ENCODE measurements at places on chromosomes 16 and 17.
A peak's percentile ranks its signal among the peaks of the same experiment; 100 is the strongest.

DNA sequence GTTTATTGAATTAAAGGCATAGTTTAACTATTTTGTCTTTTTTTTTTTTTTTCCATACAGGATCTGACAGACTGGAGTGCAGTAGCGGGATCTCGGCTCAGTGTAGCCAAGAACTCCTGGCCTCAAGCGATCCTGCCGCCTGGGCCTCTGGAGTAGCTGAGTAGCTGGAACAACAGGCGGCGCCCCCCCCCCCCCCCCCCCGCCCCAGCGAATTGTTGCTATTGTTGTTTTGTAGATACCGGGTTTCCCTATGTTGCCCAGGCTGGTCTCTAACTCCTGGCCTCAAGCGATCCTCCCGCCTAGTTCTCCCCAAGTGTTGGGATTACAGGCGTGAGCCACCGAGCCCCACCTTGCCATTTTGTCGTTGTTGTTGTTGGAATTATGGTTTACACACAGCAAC lies 1.3 kb upstream of the CENPV start:
- no peak for DNase-seq

GRCh38 chr17:33371377-33371776 lies 78.3 kb upstream of the ASIC2 start:
- DNase-seq: no peak

- peak; percentile 46 for DNase-seq
Measured at GRCh38 chr16:85275533-85276249, 163.4 kb upstream of the CIBAR2 start.

DNA sequence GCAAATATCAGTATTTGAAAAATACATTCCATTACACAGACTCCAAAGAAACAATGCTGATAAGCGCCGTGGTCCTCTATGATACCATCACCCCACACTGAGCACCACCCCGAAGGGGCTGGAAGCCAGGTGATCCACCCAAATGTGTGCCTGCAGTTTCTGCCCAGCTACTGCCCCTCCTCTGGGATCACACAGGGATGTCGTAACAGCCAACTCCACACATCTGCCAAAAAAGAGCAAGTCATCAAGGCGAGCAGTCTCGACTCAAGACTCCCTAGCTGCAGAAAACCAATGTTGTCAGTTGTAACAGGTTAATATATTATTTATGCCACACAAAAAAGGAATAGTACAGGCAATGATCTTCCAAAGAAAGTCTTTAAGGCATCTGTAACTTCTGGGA lies 21.0 kb downstream of the CYB5D2 start:
- no peak for DNase-seq

DNA sequence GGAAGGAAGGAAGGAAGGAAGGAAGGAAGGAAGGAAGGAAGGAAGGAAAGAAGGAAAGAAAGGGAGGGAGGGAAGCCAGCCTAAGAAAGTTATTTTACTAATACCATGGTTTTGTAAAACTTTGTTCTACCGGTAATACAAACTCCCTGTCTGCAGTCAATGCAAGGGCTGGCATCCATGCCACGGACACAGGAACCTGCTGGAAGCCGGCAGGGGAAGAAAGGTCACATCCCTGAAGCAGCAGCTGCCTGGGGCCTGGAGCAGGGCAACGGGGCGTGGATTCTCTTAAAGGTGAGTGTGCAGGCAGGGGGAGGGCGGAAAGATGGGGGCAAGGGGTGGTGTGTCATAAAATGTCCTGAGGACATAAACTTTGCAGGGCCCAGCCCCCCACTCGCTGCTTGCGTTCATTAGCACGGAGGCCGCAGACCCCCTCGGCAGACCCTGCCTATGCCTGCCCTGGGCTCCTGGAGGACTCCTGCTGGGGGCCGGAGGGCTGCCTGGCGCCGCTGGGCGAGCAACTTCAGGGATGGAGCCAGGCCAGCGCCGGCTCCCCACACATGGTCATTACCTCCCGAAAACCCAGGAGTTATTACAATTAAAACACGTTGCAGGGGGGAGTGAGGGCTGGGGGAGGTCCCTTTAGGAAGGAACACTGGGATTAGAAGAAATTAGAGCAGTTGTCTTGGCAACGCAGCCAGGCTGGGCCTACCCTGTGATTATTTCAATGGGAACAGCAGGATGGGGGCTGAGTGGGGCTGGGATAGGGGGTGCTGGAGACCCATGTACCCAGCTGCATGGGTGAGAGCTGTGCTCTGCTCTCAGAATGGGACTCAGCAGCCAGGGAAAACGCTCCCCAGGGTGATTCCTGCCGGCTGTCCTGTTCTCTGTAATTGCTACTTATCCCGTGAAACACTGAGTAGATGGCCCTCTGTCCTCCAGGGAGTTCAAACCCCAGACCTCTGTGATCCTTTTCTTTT lies 257.9 kb downstream of the SOX9 start:
- DNase-seq: no peak

DNA sequence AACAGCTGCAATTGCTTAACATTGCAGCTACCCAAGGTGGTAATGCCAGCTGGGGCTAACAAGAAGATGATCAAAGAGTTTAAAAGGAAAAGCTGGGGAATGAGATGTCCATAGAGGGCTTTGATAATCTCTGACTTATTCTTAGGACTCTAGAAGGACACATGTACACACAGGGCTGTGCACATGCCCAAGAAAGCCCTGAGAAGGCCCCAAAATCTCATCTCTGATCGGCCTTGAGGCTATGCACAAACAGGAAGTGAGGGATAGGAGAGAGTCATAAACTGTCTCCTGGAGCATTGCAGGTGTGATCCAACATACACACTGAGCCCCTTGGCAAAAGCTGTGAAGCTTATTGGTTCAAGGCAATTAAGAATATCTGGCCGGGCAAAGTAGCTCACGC lies 17.2 kb upstream of the RABEP1 start:
- DNase-seq: no peak

DNA sequence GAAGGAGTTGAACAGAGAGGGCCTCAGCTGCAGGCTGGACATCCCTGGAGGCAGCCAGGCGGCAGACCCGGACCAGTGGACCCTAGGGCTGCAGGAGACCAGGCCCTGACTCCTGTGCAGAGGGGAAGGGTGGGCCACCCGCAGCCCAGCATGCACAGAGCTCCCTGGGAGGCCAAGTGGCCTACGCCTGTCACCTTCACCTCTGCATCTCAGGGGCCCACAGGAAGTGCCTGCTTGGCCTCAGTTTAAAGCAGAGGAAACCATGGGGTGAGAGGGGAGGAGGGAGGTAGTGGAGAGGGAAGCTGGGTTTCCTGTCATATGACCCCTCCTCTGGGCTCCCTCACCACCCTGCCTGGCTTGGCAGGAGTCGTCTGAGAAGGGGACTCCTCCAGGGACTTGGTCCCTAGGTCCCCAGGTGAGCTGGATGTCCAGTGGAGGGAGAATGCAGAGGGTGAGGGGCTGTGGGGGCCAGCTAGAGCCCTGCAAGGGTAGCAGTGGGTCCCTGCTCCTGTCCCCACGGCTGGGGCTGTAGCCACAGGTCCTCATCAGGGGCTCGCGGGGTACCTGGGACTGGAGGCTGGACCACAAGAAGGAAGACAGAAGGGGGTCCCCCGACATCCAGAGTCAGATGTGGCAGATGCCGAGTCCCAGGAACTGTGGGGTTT lies at the start of gene TMC8:
TSS of gene TMC8 (plus strand) at position 335 of the 665 bp plus-strand sequence. CDS start 818 bp downstream, outside the sequence.
- no peak for DNase-seq

DNA sequence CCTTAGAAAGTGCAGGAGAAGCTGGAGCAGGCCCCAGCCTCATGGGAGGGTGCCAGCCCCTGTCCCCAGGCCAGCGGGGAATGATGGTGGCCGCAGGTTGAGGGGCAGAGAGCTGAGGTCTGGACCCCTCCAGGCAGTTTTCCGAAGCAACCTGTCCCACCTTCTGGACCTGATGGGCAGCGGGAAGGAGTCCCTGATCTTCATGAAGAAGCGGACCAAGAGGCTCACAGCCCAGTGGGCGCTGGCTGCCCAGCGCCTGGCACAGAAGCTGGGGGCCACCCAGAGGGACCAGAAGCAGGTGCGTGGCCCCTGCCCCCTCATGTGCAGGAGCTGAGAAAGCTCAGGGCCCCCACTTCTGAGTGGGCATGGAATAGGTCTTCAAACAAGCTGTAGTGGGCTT lies 36.8 kb downstream of the MGAT5B start:
- no peak for DNase-seq

DNA sequence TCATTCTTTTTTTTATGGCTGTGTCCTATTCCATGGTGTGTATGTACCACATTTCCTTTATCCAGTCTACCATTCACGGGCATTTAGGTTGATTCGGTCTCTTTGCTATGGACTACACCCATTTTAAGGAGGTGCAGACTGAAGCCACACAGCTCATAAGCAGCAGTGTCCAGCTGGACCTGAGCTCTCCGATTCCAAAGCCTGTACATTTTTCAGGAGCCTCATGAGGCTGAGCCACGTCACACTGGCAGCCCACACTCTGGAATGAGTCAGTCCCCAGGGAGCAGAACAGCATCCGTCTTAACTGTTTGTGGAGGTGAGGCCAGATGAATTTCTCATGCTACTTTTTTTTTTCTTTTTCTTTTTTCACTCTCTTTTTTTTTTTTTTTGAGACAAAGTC lies 116.1 kb downstream of the C16orf95 start:
- DNase-seq: no peak

GRCh38 chr16:87043231-87044031 lies 273.8 kb downstream of the C16orf95 start:
- DNase-seq: no peak

GRCh38 chr16:962901-963814 lies 7.6 kb downstream of the LMF1 start:
- no peak for DNase-seq

DNA sequence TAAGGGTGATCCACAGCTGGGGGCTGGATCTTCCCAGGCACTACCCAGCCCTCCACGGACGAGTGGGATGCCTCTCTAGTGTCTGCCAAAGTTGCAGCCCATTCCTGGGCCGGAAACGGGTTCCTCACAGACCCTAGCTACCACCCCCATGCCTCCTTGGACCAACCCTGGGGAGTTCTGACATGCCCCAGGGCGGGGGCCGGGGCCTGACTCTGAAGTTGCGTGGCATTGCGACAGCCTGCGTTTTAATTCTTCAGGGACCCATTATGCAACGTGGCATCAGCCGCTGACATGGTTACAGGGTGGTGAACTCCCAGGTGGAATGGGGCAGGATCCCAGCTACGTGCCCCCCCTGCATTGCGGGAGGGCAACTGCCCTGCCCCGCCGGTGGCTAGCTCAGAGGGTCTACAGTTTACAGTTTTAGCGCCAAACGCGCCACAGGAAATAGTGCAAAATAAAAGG lies 2.7 kb downstream of the CBX4 start:
- no peak for DNase-seq

- DNase-seq: peak; percentile 33
Measured at GRCh38 chr17:1110862-1111598, 68.8 kb downstream of the ABR start.

DNA sequence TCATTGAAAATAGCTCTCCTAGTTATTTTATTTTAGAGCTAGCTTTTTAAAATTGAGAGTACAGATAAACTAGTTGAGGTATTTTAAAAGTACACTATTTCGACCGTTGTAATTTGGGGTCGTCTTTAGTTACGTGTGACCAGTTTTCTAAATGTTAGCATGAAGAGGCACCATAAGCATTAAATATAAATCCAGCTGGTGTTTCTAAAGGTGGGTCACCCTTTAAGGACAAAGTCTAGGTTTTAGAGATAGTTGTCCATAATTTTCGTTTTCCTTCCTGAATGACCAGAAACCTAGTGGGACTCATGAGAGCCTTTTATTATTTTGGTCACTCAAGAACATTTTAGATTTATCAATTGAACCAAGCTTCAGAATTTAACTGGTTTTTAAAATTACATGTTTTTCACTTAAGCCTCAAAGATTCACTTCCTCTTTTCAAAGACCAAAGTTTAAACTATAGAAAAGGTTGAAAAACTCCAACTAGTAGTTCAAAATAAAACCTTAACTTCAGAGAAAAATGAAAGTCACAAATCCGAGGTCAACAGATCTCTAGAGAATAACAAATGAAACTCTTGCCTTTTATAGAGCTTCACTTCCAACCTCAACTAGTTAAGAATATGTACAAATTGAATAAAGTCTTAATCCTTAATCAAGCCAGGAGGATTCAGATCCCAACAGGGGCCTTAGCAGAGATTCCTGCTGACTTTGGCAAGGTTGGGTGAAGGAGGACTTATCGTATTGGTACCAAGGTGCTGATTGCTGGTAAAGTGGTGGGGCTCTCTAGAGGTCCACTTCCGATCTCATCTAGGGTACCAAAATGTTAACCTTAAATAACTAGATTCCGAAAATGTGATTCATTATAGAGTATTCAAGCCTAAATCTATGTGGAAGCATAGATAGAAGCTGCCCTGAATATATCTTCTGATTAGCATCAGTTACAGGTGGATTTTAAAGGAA lies 32.5 kb downstream of the PHKB start:
- no peak for DNase-seq

DNA sequence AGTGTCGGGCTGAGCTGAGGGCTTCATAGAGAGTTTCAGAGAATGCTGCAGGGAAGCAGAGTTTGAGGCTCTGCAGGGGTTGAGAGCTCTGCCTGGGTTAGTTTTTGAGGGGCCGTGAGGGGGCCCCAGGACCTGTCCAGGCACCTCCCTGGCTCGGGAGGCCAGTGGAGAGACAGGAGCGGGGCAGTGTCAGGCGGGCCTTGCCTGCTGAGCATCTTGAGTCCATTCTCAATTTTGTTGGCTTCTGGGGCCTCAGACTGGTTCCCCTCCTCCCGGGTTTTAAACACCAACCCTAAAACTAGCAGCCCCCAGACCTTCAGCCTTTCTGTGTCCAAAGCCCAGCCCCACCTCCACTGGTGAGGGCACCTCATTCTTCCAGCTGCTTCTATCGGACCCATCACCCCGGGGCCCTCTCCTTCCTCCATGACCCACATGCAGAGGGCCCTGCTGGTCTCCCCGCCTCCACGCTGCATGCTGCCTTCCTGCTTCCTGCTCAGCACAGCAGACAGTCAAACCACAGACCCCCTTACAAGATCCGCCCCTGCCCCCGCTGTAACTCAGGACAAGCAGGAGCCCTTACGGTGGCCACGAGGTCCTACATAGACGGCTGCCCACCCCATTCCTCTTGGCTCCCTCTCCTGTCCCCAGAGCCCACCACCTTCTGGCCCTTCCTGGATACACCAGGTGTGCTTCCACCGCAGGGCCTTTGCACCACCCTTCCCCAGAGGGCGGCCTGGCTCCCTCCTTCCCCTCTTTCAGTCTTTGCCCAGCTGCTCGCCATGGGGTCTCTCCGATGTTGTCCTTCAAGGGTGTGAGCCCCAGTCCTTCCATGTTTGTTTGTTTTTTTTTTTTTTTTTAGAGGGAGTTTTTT lies 3.8 kb downstream of the RNF213 start:
- no peak for DNase-seq

- DNase-seq: no peak
Measured at GRCh38 chr16:10494343-10495030, 85.9 kb downstream of the EMP2 start.

DNA sequence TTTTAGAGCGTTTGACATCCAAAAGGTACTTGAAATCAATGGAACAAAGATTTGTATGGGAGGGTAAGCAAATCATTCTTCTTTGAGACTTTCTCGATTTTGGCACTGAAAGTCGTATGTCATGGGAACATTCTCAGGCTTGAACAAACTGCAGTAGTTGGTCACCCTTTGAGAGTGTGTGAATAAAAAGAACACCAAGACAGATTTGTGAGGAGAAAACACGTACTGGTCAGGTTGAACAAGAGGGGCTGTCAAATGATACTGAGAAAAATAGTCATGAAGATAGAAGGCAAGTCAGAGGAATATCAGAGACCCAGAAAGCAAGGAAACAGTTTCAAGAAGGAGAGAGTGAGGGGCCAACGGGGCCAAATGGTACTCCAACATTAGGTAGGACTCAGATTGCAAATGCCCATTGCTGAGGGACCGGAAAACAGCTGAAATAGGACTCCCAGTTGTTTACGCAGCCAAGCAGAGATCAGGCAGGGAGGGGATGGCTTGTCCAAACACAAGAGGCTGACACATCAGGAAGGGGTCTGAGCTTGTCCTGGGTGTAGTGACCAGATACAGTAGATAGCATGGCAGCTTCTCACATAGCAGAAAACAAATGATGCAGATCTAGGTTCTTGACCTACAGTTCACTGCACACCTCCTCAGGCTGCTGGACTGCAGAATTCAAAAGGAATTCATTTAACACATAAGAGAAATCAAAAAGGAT lies 74.5 kb upstream of the MYOCD start:
- no peak for DNase-seq

All from stimulated activated CD8-positive, alpha-beta memory T cell treated with anti-CD3 and anti-CD28 coated beads, Interleukin-4, amount 100 ng/mL, for 4 hours (primary cell).